AG08396 (cell line): ENCODE measurements at places on chromosomes 7 and 10.

DNA sequence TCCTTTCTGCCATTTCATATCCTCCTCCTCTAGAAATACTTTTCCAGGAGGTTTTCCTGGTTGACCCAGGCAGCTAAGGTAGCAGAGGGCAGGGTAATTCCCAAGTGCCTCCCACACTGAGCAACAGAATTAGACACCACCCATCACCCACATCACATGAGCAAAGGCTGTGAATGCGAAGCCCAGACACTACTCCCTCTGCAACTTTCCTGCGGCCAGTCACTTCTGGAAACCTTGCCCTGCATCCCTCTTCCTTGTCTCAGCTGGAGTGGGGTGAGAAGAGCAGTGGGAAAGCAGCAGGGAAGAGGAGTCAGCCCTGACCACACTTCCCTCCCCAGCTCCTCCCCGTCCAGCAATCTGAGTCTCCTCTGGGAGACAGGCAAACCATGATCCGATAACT, 15.2 kb downstream of the TMEM176B start:
- DNase-seq: no peak

DNA sequence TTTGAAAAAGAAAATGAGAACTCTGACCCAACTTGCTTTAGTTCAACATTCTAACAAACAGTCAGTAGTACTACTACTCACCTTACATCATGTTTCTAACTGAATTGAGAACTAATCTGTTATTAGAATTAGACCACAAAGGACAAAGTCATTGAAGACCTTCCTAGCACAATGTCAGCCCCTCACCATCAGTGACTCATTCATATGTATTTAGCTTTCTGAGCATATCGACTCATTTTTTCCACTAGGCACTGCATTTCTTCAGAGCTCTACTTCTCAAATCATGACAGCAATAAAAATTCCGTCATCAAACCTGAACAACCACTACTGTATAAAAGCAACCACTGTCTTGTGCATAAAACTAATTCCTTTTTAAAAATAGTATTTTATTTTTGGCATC, 4.4 kb upstream of the LRRN3 start:
- DNase-seq: no peak

GRCh38 chr10:74292871-74293427, 141.9 kb downstream of the ADK start:
- no peak for DNase-seq

DNA sequence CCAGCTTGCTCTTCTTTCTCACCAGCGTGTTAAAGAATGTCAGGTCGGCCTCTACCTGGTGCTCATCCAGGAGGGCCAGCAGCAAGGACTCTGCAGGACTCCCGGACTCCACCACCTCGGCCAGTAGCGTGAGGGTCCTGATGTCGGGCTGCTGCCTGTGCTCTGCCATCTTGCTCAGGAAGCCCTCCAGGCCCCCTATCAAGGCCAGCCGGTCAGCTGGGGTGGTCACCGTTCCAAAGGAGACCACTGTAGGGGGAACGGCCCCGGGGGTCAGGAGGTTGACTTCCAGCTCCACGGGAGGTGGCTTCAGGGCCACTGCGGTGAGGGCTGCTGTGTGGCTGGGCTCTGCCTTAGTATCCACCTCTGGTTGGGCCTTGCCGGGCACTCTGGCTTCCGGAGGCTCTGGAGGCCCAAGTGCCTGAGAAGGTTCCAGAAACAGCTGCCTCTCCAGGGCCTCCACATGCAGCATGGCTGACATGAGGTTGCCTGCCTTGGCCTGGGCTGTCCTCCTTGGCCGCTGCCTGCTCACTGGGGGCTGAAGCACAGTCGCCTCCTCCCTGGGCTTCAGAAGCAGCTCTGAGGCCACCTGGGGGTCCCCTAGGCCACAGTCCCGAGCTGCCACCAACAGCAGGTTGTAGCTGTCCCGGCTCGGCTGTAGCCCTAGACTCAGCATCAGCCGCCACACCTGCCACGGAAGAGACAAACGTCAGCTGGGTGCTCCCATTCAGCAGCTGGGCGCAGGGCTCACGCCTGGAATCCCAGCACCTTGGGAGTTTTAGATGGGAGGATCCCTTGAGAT, 13.5 kb downstream of the PTCD1 start:
- DNase-seq: no peak

- DNase-seq: peak; percentile 98
Measured at GRCh38 chr10:689452-690371, at the start of gene DIP2C. DIP2C (minus strand) TSS chr10:689668; CDS start chr10:689578, 90 bp downstream.

- DNase-seq: peak; percentile 7
Measured at GRCh38 chr7:114554781-114555537, 140.3 kb downstream of the FOXP2 start.

DNA sequence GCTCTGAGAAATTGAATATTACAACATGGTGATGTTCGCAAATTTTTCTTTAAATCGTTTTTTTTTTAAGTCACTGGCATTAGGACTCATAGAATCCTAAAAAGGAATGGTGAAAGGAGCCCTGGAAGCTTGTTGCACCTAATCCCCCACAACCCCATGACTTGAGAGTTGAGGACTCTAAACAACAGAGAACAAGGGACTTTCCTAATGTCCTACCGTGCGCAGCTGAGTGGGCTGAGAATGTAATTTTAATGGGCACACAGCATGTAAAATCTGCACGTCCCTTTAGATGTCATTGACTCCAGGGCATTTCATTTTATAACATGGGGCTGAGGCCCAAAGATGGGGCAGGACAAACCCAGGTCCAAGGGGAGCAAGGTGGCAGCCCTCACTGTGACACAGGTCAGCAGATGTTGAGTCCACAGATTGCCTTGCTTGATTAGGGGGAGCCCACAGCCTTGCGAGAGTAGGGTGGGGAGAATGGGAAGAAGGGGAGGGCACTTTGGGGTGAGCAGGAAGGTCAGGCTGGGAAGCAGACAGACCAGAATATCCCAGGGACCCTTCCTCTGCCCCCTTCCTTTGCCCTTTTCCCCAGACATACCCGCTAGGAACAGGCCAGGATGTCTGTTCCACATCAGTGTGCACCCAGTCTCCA, 208.4 kb upstream of the ZMIZ1 start:
- no peak for DNase-seq

DNA sequence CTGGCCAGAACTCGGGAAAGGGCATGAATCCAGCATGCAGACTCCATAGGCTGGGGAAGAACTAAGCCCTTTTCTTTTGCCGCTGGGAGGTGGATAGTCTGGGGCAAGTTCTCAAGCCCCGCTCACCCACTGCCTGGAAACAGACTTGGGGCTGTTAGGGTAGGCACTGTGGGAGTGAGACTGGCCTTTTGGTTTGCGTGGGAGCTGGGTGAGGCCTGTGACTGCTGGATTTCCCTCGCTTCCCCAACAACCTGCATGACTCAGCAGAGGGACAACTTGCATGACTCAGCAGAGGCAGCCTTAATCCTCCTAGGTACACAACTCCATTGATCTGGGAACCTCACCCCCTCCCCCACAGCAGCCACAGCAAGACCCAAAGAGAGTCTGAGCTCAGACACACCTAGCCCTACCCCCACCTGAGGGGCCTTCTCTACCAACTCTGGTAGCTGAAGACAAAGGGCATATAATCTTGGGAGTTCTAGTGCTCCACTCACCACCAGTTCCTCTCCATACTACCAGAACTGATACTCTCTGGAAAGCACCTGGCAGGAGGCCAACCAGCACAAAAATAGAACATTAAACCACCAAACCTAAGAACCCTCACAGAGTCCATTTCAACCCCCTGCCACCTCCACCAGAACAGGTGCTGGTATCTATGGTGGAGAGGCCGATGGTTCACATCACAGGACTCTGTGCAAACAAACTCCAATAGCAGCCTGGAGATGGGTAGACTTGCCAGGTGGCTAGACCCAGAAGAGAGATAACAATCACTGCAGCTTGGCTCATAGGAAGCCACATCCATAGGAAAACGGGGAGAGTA, 81.4 kb upstream of the LAMB4 start:
- no peak for DNase-seq

GRCh38 chr10:43114743-43115611, 23.3 kb upstream of the CSGALNACT2 start:
- peak; percentile 41 for DNase-seq

- DNase-seq: no peak
Measured at GRCh38 chr10:130570074-130570473, 433.9 kb downstream of the GLRX3 start.

DNA sequence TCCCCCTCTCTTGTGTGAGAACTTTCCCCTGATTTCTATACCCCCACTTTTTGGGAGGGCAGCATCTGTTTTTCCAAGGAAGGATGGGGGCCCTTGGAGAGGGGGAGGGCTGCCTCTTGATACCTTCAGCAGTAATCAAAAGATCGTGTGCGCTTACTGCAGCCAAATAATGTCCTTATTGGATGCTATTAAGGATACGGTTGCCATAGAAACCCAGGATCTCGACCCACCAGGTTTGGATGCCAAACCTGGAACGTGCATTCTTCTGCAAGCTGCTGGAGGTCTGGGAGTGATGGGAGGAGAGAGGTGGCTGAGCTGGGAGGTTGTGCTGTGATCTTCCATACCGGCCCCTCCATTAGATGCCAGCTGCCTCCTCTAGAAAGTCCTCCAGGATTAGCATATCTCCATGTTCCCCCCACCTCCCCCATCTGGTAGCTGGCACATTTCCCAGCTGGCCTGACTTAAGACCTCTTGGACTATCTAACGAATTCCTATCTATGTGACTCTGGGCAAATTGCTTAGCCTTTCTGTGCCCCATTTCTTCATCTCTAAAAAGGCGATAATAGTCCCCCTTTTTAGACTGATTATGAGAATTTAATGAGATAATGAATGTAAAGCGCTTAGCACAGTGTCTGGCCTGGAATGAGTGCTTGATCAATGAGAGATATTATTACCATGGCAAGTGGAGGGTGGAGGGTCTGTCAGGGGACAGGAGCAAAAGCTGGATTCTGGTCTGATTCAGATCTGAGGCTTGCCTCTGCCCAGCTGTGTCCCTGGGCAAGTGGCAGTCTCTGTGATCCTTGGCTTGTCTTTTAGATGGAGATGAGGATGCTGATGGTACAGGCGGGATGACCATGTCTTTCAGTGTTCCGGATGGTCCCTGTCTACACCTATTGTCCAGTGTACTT, 78.5 kb upstream of the PCBD1 start:
- no peak for DNase-seq

DNA sequence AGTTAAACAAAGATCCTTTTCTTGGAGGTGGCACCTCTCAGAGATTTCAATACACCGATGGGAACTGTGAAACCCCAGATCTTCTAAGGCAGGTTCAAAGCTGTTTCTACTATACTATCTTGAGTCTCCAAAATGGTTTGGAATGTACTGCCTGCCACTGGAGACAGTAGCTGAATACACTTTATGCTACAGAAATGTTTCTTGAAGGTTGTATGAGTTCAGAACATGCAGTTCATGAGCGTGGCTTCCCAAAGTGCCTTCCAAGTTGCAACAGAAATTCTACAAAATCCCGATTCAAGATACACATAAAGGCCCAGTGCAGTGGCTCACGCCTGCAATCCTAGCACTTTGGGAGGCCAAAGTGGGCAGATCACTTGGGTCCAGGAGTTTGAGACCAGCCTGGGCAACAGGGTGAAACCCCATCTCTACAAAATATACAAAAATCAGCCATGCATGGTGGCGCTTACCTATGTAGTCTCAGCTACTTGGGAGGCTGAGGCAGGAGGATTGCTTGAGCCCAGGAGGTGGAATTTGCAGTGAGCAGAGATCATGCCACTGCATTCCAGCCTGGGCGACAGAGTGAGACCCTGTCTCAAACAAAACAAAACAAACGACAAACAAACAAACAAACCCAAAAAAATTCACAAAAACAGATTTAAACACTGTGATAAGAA, 36.3 kb downstream of the FAM171A1 start:
- no peak for DNase-seq

DNA sequence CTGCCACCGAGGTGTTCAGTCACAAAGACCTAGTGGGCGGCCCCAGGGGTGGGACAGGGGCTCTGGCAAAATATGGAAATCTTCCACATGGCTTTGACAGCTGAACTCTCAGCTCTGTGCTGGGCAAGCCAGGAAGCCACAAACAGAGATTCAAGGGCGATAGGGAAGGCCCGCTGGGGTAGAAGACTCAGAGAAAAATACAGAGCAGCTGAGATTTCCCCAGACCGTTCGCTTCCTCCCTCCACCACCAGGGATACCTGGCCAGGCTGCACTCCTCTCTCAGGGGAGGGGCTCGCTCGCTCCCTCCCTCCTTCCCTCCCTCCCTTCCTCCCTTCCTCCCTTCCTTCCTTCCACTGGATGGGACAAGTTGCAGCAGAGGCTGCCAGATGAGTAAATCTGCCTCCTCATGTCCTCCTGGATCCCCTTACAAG, 260.5 kb downstream of the PRPF18 start:
- DNase-seq: no peak

DNA sequence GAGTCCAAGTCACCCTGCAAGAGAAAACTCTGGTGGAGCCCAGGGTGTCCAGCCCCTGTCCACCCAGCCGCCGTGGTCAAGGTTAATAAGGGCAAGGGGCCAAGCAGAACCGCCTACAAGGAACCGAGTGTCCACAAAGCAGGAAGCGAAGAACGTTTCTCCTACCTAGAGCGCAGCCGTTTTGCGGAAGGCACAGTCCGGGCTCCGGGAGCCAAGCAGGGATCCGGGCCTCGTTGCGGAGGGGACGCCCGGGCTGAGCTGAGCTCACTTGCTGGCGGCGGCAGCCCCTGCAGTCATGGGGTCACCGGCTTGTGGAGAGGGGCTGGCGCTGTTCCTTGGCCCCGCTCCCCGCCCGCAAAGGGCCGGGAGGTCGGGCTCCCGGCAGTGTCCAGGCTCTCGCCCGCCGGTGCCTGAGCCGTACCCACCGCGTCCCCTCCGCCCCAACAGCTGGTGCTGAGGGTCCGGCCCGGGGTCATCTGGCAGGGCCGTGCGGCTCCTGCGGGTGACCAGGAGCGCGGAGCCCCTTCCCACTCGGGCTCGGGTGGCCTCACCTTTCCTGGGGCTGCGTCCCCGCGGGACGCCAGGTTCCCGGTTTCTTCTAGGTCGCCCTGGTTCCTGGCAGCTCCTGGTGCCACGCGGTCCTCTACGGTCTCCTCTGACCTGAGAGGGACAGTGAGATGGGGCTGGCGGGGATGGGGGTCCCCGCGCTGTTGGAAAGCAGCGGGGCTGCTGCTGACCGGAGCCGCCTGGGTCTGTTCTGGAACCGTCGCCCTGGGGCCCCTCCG, 14.0 kb upstream of the ZNF273 start:
- DNase-seq: peak; percentile 41

GRCh38 chr7:47587351-47587750, 5.4 kb upstream of the TNS3 start:
- DNase-seq: no peak

GRCh38 chr7:9097565-9098060, 664.2 kb downstream of the NXPH1 start:
- DNase-seq: no peak

DNA sequence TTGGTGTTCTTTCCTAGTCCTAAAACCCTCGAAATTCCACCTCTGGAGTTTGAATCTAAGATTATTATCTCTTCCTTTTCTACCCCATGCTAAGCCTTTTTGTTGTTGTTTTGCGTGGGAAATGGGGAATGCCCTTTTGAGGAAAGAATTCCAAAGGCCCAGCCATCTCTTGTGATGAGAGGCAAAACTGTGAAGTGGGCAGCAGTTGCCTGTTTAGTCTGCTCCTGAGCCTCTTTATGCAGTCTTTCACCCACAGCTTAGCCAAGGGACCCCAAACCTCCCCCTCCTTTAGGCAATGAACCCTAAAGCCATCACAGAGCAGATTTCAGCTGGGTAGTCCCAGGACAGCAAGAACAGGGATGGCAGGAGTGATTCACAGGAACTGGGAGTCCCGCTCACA, 95.5 kb downstream of the DNMBP start:
- DNase-seq: no peak
